ENCODE measurements at places on chromosomes 13 and 19.

DNA sequence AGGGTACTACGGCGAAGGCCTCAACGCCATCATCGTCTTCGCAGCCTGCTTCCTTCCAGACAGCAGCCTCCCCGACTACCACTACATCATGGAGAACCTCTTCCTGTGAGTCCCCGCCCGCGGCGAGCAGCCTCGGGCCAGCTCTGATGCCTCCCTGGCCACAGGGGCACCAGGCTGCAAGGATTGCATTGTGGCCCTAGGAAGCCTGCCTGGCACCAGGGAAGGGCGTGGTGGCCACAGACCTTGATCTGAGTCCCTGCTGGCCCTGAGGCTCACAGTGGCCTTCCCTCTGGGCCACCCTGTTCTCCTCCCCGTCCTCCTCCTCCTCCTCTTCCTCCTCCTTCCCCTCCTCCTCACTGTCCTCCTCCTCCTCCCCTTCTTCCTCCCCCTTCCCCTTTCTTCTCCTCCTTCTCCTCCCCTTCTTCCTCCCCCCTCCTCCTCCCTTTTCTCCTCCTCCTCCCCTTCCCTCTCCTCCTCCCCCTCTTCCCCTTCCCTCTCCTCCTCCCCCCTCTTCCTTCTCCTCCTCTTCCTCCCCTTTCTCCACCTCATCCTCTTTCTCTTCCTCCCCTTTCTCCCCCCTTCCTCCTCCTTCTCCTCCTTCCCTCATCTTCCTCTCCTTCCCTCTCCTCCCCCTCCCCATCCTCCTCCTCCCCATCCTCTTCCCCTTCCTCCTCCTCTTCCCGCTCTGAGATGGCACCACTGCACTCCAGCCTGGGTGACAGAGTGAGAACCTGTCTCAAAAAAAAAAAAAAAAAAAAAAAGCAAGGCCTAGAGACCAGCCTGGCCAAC is 24.4 kb upstream of the NMRK2 start:
- DNase-seq: no peak

DNA sequence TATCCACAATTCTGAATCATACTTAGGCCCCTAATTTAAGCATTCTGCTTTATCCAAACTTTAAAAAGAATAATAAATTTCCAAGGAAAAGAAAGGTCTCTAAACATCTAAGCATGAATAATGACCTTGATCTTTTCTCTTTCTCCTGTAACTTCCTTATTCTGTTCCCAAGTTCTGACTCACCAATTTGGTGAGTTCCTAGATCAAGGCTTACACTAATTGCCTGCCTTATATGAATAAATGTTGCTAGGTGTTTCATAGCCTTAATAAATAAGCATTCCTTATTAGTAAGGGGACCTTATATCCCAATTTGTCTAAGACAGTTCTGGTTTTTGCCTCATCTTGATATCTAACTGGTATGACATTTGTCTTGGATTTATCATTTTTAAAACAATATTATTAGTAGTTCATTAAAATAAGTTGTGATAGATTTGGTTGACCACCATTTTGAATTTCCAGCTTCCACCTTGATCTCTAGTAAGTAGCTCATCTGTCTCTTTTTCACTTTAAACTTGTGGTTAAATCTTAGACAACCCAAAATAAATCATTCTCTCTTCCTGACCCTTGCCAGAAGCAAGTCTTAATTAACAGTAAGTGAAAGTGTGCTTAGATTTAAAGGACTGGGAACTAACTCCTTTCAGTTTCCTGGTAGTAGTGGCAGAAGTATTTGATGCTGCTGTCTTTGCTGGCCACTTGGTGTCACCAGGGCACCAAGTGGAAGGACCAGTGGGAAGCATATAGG is 121.2 kb upstream of the MLNR start:
- DNase-seq: peak; percentile 12

DNA sequence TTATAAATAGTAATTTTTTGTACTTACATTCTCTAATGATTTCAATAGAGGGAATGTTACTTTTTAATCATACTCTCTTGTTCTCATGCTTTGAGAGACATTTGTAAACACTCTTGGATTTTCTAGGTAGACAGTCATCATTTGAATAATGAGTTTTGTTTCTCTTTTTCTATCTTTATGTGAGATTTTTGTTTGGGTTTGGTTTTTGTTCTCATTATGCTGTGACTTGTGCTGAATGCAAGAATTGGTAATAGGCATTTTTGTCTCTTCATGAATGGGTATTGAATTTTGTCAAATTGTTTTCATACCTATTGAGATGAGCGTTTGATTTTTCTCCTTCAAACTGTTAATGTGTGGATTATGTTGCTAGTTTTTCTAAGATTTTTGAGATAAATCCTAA is 56.8 kb upstream of the GPR183 start:
- no peak for DNase-seq

- no peak for DNase-seq
Measured at GRCh38 chr19:53659292-53659691, 27.5 kb downstream of the DPRX start.

DNA sequence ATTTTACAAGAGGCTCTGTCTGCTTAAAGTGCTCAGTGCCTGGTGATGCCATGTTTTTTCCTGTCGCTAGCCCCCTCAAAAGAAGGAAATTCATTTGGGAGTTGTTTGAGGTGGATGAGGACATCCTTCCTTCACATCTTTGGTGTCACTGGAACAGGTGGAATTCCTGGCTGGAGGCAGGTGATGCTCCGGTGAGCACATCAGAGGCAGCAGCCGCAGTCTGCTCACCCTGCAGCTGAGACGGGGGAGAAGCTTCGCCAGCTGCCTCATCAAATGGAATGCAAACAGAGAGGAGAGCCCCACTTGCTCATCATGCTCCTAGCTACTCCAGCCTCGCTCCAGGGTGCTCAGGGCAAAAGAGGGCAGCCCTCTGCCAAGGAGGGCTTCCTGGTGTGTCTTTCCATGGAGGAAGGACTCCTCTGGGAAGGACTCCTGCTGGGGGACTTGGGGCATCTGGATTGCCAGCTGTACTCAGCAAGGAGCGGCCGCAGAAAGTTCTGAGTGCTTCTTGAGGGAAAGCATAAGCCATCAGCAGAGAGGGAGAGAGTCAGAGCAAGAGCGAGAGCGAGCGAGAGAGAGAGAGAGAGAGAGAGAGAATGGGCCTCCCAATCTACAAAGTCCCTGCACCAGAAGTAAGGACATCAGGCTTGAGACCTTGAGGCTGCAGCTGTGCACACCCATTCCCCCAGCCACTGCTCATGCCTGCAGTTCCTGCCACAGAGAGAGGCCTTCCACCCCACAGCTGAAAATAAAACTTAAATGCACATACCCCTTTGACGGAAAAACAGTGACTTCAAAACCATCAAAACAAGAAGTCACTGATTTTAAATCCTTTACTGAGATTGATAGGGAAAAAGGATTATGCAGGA is 74.3 kb upstream of the UBL3 start:
- DNase-seq: no peak

- DNase-seq: no peak
Measured at GRCh38 chr19:51417810-51418157, 342 bp upstream of the SIGLEC10 start.

DNA sequence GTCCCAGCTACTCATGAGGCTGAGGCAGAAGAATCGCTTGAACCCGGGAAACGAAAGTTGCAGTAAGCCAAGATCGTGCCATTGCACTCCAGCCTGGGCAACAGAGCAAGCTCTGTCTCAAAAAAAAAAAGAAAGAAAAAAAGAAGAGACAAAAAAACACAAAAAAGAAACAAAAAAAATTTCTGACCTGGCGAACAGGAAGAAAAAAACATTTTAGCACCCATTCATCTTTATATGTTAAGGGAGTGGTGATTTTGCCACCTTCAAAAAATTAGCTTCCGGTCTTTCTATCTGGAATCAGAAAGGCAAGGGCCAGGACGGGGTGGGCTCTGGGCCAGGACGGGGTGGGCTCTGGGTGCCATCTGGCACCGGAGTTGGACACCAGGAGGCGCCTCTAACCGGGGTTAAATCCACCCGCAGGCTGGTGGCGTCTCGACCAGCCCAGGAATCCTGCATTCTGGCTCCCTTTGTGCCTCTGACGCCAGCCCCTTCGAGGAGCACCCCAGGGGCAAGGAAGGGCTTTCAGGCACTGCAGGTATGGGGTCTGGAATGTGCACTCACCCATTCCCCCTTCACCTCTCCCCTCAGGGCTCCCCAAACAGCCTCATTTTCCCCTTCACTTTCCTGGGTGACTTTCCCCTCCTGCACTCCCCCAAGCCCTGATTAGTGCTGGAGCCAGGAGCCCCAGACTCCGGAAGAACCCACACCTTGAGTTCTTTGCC is 10.4 kb upstream of the ZSWIM4 start:
- peak; percentile 78 for DNase-seq

GRCh38 chr19:495402-496111 is 729 bp upstream of the MADCAM1 start:
- DNase-seq: peak; percentile 50

DNA sequence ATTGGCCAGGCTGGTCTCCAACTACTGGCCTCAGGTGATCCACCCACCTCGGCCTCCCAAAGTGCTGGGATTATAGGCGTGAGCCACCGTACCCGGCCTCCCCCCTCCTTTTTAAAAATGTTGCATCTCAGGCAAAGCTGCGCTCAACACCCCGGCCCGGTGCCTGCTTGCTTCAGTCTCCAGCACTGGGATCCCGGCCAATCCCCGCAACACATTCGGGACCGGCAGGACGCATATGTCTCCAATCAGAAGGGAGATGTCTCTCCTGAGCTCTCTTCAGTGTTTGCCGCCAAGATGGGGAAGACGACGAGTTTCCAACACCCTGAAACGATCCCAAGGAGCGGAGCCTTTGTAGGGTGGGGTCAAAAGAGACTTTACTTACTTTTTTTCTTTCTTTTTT is 16.1 kb downstream of the GNG7 start:
- no peak for DNase-seq

- no peak for DNase-seq
Measured at GRCh38 chr13:24328145-24328544, 18.8 kb downstream of the C1QTNF9 start.

DNA sequence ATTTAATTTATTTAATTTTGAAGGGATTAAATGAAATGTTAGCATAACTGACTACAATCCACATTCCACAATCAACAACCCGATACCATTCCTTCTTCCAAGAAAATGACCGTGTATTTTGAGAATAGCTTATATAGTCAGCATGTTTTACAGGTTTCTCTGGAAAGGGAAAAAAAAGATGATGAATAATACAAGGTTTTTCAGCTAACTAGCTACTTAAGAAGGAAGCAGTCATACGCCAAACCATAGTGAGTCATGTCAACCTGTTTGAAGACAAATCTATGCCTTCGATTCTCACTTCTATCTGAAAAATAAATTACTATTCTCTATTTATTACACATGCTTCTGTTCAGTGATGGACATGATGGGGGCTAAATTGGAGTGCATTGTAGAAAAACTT is 258.6 kb downstream of the EFNB2 start:
- no peak for DNase-seq

GRCh38 chr13:76667551-76667950 is 218.7 kb downstream of the KCTD12 start:
- DNase-seq: peak; percentile 20

GRCh38 chr19:15283141-15283883 is 49.0 kb downstream of the BRD4 start:
- no peak for DNase-seq

DNA sequence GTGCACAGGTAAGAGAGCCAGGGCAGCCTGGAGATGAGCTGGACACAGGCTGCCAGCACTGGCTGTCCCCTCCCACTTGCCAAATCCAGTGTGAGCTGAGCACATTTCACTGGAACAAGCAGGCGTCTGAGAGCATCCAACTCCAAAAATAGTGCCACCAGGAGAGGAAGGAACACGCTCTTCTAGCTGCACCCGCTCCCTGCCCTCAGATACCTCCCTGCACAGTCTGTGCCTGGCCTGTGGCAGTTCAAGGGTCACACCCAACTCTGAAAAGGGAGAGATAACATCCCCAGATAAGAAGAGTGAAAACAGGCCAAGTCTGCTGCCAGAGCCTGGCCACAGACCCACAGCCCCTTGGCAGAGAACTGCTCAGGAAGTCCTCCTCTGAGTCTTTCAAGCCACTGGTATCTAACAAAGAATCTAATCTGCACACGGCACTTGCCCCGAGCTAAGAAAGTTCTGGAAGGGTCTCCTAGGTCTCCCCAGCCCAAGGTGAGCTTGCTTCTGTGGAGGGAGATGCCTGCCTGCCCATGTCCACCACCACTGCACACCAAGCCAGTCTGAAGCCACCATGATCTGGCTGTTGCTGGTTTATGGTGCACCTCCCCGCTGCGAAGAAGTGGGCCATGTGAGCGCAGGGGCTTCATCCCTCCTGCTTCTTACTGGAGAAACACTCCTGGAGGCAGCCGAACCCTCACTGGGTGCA is 14.7 kb downstream of the ELL start:
- peak; percentile 64 for DNase-seq

DNA sequence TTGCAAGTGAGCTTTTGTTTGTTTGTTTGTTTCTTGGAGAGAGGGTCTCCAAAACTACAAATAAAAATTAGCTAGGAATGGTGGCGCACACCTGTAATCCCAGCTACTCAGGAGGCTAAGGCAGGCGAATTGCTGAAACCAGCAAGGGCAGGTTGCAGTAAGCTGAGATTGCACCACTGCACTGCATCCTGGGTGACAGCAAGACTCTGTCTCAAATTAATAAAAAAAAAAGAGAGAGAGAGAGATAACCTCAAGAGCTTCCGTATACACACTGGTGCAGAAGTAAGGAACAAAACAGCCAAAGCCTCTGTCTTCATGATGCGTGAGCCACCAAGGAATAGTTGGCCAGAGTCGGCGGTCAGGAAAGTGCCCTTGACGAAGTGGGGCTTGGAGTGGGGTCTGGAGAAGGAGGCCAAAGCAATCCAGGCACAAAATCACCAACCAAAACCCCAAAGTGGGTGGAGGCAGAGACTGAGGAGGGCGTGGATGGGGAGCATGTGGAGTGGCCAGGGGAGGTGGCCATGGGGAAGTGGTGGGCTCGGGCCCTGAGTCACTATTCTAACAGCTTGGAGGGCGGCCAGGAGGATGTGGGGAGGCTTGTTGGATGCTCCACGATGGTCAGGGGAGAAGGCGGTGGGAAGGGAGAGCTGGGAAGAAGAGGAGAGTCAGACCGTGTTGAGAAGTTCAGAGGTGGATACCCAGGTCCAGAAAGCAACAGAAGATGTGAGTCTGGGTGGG is 21.2 kb upstream of the TOMM40 start:
- DNase-seq: no peak

DNA sequence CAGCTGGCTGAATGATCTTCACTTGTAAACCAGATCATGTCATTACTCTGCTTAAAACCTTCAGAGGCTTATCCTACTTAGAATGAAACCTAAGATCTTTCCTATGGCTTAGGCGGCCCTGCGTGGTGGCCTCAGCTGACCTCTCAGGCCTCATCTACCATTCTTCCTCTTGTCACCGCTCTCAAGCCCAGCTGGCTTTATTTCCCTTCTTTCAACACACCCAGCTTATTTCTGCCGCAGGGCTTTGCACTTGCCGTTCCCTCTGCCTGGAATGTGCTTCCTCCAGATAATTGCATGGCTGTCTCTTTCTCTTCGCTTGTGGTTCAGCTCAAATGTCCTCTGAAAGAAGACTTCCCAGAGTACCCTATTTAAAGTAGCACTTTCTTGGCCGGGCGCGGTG is 3.6 kb upstream of the ASF1B start:
- DNase-seq: no peak
